ENCODE measurements at places on chromosomes 4 and X. TPM values are rescaled to one million over a fixed set of nuclear protein-coding genes. Genes with fewer than 3 reads are reported as not detected.

WNK3 gene
- not detected for total RNA-seq

RTL3 gene
- total RNA-seq: not detected

DCAF16 gene
- total RNA-seq: 115 TPM

DNA sequence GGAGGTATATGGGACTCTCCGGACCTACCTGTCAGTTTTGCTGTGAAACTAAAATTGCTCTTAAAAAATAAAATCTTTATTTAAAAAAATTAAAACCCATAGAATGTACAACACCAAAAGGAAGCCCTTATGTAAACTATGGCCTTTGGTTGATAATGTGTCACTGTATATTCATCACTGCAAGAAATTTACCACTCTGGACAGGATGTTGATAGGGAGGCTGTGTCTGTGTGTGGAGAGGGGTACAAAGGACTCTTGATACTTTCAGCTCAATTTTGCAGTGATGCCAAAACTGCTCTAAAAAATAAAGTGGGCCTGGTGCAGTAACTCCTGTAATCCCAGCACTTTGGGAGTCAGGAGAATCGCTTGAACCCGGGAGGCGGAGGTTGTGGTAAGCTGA, 2.9 kb upstream of the ZMYM3 start:
- DNase-seq: no peak

GRCh38 chr4:15891312-15891711, 47.2 kb downstream of the FGFBP1 start:
- peak; percentile 32 for DNase-seq

DNA sequence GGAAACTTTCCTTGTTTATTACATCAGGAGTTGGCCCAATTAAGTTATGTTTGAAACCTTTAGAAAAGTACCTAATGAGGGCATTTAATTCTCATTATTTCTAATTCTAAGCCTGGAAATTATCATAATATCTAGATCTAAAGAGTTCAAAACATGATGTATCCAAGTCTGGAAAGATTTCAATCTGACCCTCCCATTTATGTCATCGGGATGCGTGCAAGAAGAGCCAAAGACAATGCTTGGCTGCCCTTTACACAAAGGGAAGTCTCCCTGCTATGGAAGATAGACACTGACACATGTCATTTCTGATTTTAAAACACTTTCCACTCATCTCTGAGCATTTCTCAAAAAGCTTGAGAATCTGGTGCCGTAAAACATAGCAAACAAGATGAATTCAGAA, 222.4 kb downstream of the ANTXR2 start:
- DNase-seq: no peak

- peak; percentile 96 for DNase-seq
Observed at GRCh38 chr4:99816545-99817308, at the start of gene DAPP1. TSS of gene DAPP1 (plus strand) at chr4:99816827. CDS start at chr4:99816914, 87 bp downstream.

GRCh38 chr4:147590249-147590920, 26.8 kb upstream of the TMEM184C start:
- peak; percentile 45 for DNase-seq

- DNase-seq: no peak
Observed at GRCh38 chr4:95371476-95372224, 177.1 kb downstream of the UNC5C start.
